ENCODE measurements at places on chromosomes 6 and 20.

DNA sequence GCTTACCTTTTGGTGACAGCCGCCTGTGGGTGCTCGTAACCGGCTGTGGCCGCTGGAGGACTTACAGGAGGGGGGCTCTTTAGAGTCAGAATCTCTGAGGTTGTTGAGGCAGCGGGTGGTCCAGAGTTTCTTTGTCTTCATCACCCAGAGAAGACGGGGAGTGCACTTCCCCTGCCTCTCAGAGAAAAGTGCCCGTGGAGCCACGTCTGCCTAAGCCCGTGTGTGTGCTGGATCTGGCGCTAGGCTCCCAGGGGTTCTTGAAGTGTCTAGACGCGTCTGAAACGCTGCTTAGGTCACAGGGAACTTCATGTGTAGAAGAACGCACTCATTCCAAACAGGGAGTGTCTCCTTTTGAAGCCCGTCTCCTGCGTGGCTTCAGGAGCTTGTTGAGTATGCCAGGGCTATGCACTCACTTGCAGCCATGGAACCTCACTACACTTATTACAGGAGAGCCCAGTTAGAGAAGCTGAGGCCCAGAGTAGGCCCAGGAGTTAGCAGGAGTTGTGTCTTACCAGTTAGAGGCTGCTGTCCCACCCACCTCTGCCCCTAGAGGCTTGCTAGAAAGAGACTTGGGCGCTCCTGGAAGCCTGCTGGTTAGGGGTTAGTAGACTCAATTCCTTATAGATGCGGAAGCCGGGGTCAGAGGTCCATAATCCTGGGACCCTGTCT, 1.3 kb downstream of the LSM14B start:
- no peak for DNase-seq

- no peak for DNase-seq
These were observed 28.3 kb downstream of the RGS17 start for GRCh38 chr6:153102605-153103318.

- DNase-seq = no peak
These were observed 20.1 kb upstream of the GCM1 start for GRCh38 chr6:53168516-53169267.

DNA sequence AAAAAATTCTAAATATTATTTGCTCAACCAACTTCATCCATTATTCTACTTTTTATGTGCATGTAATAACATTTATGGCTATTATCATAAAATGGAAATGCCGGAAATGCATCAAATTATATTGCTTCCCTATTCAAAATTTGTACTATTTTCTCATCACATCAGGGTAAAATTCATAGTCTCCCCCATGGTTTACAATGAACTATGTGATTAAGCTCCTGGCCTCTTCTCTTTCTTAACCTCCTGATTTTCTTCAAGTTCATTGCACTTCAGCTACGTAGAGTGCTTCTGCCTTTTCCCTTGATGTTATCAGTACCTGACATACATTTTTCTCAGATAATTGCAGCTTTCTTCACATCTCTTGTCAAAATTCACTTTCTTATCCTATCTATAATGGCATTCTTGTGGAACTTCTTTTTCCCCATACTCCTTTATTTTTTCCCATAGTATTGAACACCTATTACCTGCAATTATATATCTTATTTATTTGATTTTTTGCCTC, 699.1 kb upstream of the ADGRB3 start:
- DNase-seq = no peak

DNA sequence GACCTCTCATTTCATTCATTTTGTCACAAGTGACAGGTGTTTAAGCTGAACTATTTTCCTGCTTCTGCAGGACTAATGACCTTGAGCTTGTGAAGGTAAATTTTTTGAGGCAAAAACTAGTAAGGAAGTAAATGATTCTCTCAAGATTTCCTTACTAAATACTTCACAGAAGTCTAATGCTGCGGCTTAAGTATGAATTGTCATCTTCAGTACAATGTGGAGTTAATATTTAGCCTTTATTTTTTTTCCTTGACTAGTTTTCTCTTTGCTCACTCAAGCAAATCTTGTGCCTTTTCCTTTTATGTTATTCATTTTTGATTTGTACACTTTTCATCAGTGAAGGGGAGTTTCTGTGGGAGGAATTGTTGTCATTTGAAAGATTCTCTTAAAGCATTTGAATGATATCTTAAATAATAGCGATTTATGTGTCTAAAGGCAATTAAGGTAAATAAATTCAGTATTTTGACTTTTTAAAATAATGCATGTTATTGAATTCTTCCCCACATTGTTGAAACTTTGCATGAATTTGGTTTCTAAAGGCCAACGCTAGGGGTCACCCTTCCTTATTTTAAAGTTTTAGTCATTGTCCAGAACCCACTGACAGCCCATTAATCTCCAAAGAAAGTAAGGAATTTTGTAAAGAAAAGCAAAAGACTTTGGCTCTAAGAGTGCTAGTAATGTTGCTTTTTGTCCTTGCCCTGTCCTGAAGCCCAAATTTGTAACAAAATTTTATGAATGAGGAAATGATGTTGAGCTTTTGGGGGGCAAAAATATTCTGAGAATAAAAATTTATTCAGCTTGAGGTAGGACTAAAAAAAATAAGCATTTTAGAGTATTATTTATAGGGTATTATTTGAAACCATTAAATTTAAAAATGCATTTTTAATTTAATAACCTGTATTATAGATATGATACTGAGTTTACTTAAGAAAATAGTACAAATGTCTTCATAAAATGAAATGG, 157.4 kb upstream of the LAMA2 start:
- DNase-seq = peak; percentile 11

DNA sequence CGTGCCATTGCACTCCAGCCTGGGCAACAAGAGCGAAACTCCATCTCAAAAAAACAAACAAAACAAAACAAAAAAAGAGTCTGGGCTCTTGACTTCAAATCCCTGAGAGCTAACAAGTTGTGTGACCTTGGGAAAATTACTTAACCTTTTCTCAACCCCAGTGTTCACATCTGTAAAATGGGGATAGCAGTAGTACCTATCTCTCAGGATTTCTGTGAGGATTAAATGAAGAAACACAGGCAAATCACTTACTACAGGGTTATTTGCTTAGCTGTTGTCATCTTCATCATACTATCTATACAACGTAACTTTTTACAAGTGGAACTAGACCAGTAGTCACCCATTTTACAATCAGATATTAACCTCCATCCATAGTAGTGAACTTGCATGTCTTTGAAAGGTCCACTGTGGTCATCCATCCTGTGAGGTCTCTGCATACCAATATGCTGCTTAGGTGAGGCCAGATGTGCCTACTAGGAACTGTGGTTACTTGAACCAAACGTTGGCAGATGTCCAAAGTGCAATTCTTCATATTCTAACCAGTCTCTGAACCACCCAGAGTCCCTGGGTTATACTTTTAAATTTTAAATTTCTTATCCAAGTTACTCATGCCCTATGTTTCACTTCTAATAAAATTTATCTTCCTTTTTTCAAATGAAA, 128.9 kb upstream of the BEND3 start:
- no peak for DNase-seq

GRCh38 chr6:84350397-84350796, 123.0 kb upstream of the CEP162 start:
- DNase-seq = no peak

DNA sequence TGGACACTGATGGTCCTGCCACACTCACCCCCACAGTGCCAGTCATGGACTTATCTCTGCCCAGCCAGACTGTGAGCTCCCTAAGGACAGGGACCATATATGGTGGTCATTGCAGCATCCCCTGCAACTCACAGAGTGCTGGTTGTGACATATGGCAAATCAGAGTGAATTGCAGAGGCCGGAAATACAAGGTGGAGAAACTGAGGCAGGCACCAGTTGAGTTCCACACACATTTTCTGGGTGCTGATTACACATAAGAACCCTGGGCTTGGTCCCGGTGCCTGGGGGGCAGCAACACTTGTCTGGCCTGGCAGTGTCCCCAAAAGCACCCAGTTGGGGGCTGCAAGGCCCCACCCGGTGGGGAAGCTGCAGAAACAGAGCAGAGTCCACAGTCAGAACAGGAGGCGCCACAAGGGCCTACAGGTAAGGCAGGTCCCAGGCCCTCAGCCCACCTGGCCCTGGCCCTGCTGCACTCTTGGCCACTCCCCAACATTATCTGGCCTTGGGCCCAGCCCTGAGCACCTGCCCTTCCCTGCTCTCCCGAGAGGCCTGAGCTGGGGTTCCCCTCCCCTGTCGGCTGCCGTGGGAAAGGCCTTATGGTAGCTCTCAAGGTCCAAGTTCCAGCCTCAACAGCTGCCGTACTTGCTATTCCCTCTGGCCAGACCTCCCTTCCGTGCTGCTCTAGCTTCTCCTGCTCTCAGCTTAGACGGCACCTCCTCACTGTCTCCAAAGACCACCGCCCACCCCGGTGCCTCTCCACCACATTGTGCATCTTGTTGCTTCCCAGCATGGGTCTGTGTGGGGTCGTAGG, 140.8 kb upstream of the PTPN1 start:
- DNase-seq = no peak

GRCh38 chr6:49651239-49651638, 14.6 kb upstream of the RHAG start:
- DNase-seq = no peak

- no peak for DNase-seq
These were observed 13.8 kb downstream of the ADRM1 start for GRCh38 chr20:62316331-62317166.

DNA sequence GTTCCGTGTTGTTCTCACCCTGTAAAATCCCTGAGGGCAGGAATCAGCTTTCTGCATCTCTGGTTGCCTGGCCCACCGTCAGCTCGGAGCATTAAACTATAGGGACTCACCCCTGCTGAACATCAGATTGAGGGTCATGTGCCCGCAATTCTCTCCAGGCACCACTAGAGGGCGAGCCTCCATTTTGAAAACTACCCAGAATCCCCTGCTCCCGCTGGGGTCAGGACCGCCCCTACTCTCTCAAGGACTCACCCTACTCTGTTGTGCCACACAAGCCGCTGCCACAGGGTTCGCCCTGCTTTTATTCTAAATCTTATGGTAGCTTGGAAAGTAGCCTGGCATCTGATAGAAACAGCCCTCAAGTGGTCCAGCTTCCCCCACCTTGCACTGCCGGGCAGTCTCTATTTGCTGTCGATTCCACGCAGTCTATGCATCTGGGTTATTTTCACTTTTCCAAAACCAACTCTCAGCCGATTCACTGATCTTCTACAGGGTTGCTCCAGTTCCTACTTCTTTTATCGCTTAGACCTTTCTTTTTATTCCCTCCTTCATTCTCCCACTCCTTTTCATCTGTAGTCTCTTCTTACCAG, 244.1 kb upstream of the QKI start:
- peak; percentile 36 for DNase-seq

- no peak for DNase-seq
These were observed 111.0 kb upstream of the TMEM181 start for GRCh38 chr6:158448856-158449255.

DNA sequence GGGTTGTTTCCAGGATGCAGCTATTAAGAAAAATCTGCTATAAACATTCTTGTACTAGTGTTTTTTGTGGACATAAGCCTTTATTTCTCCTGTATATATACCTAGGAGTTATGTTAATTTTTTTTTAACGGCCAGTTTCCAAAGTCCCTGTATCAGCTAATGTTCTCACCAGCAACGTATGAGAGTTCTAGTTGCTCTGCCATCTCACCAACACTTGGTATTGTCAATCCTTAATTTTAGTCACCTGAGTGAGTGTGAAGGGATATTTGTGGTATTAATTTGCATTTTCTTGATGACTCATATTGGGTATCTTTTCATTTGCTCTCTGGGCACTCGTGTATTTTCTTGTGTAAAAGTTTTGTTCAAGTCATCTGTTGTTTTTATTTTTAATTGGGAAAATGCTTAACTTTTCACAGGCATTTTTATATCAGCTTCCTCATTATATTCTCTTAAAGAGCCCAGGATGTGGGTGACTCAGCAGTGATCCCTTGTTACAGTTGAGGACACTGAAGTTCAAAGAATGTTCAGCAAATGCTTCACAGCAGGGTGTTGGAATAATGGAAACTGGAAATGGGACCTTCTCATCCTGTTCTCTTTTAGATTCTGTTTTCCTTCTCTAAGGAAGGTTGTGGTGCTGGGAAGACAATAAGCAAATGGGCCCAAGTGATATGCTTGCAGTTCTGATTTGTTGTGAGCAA, 211.7 kb upstream of the PRND start:
- no peak for DNase-seq

- no peak for DNase-seq
These were observed 3.3 kb downstream of the HSPA12B start for GRCh38 chr20:3735768-3736167.

- no peak for DNase-seq
These were observed 4.5 kb upstream of the BRD2 start for GRCh38 chr6:32963866-32964265.

- DNase-seq = no peak
These were observed 111.0 kb downstream of the PKHD1 start for GRCh38 chr6:51976374-51976773.

GRCh38 chr20:48492715-48493070, 335.1 kb downstream of the PREX1 start:
- no peak for DNase-seq

DNA sequence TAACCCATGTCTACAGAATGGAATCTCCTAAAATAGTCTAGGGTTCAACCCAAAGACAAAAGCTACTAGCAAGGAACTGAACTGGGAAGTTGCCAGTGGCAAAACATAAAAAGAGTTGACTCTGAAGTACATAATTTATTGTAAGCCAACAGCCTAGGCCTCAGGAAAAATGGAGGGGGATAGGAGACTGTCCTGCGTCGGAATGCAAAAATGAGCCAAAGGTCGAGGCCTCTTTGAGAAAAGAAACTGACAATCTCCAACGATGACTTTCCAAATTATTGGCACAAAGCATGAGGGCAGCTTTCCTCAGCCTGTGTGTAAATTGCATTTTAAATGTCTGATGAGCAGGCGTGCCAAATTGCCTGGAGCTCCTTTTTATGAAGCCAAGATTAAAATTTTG, 2.1 kb downstream of the COL12A1 start:
- no peak for DNase-seq

- DNase-seq = peak; percentile 57
These were observed 32.0 kb downstream of the ARHGAP40 start for GRCh38 chr20:38633577-38634093.

DNA sequence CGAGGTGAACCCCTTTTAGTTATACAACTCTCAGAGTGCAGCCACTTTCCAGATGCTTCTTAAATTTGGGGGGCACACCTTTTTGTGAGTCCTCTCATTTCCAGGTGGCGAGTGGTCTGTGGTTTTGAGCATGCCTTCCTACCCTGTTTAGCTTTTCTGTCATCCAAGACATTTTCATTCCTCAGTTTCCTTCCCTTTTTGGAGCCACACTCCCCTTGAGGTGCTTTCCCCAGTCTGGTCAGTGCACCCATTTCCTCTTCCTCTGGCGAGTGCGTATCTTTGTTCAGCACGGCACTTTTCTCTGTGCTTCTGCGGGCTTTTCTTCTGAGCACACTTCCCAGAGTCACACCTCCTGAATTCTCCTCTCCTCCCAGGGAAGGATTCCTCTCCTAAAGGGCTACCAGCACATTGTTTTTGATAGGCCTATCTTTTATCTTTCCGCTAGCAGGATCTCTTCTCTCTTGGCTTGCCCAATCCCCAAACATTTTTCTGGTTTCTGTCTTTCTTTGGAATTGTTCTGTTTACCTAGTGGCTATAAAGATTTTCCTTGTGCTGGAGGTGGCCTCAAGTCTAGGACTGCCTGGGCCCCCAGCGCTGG, 1.4 kb downstream of the PHF20 start:
- peak; percentile 28 for DNase-seq

GRCh38 chr6:4840169-4840568, 64.0 kb downstream of the CDYL start:
- no peak for DNase-seq

- no peak for DNase-seq
These were observed 158.0 kb downstream of the PHF3 start for GRCh38 chr6:63793465-63794137.

- DNase-seq = no peak
These were observed 95.6 kb upstream of the SUPT3H start for GRCh38 chr6:45473121-45473993.
